ENCODE measurements at places on chromosomes 2 and 18.

- peak; percentile 83 for DNase-seq
These were observed 61.4 kb downstream of the RPL31 start for GRCh38 chr2:101063352-101064124.

- DNase-seq: no peak
These were observed 12.0 kb downstream of the MEMO1 start for GRCh38 chr2:31998731-31999383.

DNA sequence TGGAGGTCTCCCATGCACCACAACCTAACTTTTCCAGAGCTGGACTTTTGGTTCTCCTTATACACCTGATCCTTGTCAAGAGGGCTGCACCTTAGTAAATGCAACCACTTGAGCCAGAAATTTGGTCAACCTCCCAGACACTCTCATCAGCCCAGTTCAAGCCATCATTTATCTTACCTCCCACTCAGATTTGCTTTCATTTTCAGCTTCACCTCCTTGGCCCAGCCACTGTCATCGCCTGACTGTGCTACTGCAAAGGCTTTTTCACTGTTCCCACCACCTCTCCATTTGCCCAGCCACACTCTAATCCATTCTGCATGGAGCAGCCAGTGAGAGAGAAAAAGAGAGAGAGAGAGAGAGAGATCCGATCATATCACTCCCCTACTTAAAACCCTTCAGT is 112.4 kb upstream of the DDX18 start:
- DNase-seq: no peak

- DNase-seq: peak; percentile 15
These were observed 374.8 kb upstream of the TRIB2 start for GRCh38 chr2:12341920-12342319.

DNA sequence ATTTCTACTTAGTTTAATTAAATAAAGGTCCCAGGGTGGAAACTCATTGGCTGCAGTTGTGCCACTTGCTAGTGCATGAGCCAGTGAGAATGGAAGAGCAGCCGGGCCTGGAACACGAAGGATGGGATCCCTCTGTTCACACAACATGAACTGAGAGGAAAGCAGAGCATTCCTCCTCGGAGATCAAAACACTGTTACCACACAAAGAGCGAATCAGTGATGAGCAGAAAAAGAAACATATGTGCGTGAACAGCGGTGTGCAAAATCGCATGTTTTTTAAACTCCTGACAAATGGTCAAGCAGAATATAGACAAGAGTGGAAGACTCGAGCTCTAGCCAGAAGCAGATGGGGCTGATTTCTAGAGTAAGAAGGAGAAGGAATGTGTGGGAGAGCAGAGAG is 28.4 kb upstream of the ANKRD44 start:
- no peak for DNase-seq

DNA sequence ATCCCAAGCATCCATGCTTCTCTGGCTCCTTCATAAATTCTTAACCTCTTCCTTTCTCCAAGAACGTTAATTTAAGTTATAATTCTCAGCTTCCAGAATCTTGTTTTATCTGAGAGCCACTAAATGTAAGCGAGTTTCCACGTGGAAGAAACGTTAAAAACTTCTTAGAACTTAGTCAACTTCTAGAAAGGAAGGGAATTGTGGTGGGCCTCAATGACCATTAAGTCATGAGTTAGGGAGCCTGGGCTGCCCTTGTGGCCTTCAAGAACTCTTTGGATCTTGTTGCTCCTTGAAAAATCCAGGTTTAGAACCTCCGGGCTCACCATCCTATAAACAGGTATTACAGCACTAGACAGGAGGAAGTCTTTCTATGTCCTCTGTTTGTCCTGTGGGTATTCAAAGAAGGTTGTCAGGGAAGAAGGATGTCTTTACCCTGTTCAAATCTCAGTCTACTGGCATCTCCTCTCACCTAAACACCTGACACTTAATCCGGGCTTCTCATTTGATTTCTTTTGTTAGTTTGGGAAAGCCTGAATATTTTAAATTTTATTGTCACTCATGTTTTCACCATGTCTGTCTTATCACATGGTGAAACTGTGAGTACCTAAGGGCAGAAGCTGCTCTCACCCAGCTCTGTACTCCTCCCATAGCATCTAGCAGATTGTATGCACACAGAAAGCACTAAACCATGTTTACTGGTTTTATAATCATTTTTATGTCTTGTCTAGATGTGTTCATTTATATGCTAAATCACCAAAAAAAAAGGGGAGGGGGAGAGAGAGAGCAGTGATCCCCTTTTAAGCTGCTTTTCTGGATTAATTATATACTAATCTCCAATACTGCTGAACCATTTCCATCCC is 6.3 kb downstream of the RND3 start:
- no peak for DNase-seq

DNA sequence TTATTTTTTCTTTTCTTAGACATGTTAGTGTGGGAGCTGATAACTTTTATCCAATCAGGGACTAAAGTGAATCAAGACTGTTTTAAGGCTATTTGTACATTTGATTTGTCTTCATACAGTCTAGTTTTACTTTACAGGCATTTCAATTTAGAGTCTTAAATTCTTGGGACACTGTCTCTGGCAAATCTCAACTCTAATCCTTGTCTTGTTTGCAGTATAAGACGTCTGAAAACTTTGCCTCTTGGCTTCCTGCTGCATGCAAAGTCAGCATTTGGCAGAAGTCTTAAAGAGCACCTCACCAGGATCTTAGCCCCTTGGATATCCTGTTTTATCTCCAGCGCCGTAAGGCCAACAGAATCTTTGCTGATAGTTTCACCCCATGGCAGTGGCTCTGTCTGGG is 30.3 kb downstream of the SPOPL start:
- DNase-seq: no peak

DNA sequence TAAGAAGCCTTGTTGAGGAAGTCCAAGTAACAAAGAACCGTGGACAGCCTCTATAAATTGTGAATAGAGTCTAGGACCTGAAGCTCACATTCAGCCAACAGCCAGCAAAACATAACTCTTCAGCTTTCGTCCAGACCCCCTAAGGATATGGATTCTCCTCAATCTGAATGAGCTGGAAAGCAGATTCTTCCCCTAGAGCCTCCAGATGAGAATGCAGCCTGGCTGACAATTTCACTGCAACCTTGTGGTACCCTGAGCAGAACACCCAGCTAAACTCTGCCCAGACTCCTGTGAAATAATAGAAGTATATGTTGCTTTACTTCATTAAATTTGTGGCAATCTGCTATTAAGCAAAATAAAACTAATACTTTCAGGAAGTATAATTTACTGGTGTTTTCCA is 483.5 kb upstream of the SLC8A1 start:
- no peak for DNase-seq

All from fibroblast of skin of abdomen (primary cell).